ENCODE measurements at places on chromosomes 6 and 20.

DNA sequence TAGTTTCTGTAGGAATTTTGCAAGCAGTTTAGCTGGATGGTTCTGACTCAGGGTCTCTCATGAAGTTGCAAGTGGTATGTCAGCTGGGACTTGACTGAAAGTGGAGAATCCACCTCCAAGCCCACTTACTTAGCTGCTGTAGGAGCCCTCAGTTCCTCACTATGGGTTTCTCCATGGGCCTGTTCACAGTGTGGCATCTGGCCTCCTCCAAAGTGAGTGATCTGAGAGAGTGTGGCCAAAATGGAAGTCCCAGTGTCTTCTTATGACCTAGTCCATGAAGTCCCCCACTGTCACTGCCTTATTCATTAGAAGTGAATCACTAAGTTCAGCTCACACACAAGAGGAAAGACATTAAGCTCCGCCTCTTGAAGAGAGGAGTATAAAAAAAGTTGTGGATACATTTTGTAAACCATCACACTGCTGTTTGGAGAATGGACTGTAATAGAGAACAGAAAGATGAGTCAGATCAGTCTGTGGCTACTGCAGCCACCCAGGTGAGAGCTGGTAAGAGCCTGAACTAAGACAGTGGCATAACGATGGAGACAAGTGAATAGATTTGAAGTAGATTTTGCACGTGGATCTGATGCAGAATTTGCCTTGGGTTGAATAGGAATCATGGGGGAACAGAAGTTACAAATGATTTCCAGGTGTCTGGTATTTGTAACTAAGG is 4.9 kb upstream of the NELFCD start:
- DNase-seq = no peak

DNA sequence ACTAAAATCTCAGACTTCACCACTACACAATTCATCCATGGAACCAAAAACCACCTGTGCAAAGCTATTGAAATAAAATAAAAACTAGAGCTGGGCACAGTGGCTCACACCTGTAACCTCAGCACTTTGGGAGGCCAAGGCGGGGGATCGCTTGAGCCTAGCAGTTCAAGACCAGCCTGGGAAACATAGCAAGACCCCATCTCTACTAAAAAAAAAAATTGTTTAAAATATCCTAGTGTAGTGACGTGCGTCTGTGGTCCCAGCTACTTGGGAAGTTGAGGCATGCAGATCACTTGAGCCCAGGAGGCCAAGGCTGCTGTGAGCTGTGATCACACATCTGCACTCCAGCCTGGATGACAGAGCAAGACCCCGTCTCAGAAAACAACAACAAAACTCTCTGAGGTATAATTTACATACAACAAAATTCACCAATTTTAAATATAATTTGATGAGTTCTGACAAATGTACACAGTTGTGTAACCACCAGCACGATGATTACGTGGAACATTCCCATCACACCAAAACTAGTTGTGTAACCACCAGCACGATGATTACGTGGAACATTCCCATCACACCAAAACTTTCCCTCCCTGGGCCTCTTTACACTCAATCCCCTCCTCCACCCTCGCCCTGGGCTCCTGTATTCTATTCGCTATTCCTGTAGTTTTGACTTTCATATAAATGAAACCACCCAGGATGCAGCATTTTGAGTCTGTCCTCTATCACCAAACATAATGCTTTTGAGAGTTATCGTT is 107.5 kb downstream of the TAF4 start:
- no peak for DNase-seq

DNA sequence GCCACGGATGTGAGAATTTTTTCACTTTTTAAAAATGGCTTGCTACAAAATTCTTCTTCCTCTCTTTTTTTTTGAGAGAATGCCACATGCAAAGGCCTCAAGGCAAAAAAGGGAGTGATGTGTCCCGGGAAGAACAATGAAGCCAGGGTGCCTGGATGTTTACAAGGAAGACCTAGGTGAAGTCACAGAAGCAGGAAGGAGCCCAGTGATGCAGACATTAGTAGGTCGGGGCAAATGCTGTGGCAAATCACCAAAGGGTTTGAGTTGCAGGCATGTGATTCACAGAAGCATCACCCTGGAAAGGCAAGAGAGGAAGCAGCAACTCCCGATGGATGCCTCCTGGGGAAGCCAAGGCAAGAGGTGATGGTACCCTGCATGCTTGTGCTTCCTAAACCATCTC is 46.8 kb downstream of the FARS2 start:
- no peak for DNase-seq

- no peak for DNase-seq
Measured at GRCh38 chr6:28408076-28408802, 8.7 kb upstream of the ZSCAN12 start.

DNA sequence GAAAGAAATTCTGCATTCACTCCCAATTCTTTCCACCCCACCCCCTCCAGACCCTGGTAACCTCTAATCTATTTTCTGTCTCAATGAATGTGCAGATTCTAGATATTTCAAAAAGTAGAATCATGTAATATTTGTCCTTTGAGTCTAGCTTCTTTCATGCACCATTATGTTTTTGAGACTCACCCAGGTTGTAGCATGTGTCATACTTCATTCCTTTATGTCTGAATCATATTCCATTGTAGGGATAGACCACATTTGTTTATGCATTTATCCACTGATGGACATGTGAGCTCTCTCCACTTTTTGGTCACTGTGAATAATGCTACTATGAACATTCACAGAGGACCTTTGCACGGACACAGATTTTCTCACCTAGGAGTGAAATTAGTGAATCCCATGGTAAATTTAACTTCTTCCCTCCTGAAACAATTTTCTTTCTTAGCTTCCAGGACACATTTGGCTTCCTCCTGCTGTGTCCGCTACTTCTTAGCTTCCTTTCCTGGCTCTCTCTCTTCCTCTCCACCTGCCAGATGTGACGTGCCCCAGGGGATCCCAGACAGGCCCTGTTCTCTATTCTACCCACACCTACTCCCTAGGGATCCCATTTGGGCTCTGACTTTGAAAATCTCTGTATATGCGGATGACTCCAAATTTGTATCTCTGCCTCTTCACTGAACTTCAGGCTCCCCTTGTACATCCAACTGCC is 24.1 kb upstream of the ARFGEF2 start:
- no peak for DNase-seq

GRCh38 chr6:13474787-13475186 is 12.6 kb downstream of the GFOD1 start:
- DNase-seq = no peak

GRCh38 chr20:21270806-21271205 is 32.3 kb upstream of the XRN2 start:
- DNase-seq = no peak

- DNase-seq = no peak
Measured at GRCh38 chr6:22095836-22096235, 201.0 kb downstream of the PRL start.

DNA sequence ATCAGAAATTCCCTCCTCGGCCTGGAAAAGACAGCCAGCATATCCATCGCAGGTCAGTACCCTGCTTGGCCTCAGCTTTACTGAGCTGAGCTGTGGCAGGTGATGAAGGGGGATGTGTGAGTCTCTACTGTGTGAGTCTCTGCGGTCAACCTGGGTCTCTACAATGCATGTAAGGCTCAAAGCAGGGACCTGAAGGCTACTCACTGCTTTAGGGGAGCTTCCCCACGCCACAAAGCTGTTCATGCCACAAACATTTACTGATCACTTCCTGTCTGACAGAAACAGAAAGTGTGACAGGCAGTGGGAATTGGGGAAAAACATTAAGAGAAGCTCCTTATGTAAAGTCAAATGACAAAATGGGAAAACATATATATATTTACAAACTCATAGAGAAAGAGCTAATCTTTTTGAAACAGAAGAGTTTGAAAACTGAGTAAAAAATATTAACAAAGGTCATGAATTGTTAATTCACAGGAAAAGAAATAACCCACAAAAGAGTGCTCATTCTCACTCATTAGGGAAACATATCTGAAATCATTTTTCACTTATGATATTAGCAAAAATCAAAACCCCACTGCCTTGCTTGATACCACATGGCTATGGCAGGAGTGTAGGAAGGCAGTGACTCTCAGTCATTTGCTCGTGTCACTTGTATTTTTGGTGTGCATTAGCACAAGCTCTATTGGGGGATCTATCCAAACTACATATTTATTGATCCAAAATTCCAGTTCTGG is 5.8 kb downstream of the BTN3A3 start:
- no peak for DNase-seq

DNA sequence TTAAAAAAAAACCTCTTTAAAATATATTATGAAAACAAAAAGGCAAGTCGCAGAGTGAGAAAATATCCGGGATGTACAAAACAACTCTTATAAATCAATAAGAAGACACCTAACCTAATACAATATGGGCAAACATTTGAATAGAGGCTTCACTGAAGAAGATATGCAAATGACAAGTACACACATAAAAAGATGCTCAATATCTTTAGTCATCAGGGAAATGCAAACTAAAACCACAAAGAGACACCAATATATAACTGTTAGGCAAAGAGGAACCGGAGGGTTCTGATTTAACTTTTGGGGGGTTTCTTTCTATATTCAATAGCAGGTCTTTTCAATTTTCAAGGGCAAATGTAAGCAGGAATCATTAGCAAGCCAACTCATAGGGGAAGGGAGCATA is 480.7 kb upstream of the SPTLC3 start:
- no peak for DNase-seq

DNA sequence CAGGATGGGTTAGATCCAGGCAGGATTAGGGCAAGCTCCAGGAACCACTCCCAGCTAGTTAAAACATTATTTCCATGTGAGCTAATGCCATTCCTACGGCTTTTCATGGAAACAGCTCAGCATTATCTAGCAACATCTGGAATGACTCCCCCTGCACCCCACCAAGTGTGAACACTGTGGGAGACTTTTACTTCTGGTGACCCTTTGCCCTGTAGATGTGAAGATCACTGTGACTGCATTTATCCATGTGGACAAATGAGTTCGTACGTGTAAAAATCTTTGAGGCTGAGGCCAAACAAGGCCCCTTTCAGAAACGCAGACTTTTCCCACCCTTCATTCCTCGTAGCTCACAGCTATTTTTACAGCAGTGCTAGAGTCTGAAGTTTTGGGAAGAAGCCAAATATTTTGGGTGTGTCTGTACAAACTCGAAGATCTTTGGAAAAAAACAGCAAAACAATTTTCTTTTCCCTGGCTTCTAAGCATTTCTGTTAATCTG is 221.8 kb upstream of the SOX4 start:
- DNase-seq = no peak

- no peak for DNase-seq
Measured at GRCh38 chr6:1472643-1473042, 83.3 kb downstream of the FOXF2 start.

DNA sequence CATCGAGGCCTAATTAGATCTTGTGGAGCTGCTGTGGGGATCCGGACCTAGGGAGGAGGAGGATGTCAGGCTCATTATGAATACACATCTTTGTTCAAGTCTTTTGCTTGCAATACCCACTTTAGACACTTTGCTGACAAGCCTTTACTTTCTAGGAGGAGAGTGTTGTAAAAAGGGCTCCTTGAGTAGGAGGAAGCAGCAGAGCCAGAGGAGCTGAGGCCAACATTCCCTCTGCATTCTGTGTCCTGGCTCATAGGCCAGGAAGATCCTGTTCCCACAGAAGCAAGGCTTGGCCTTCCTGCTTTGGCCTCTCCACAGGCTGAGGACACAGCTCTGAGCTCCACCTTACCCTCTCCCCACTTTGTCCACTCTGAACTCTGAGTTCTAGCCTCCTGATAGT is 67.1 kb downstream of the TPD52L1 start:
- DNase-seq = no peak

GRCh38 chr6:99233219-99233618 is 116.3 kb downstream of the FAXC start:
- no peak for DNase-seq

GRCh38 chr20:35279040-35279439 is 1.1 kb upstream of the MMP24OS start:
- no peak for DNase-seq

- no peak for DNase-seq
Measured at GRCh38 chr6:163739408-163739725, 324.8 kb downstream of the QKI start.

GRCh38 chr20:2162125-2162822 is 60.6 kb downstream of the STK35 start:
- DNase-seq = no peak

- no peak for DNase-seq
Measured at GRCh38 chr20:62141397-62142251, 1.6 kb downstream of the PSMA7 start.

DNA sequence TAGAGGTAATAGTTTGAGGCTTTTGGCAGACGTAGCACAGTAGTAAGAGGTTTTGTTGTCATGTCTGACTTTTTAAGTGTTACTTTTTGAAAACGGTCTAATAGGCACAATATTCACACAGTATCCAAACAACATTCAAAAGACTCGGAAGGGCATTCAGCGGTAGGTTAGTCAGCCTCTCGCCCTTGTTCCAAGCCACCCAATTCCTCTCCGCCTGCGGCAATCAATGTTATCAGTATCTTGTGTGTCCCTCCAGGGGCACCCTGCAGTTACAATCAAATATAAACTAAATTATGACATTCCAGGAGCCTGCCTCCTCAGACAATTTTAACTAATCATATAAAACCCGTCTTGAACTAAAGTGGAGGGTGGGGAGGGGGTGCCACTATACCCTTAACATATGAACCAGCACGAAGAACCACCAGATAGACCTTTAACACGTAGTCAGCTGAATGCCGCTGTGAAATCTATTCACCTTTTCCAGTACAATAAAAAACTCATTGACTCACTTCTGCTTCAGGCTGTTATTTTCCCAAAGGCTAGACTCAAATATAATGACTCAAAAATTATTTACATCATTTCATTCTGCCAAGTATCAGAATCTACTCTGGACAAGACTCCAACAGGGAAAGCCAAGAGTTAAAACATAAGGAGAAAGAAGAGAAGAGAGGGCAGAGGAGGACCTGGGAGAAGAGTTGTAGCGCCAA is 1.6 kb downstream of the TENT5A start:
- DNase-seq = no peak

DNA sequence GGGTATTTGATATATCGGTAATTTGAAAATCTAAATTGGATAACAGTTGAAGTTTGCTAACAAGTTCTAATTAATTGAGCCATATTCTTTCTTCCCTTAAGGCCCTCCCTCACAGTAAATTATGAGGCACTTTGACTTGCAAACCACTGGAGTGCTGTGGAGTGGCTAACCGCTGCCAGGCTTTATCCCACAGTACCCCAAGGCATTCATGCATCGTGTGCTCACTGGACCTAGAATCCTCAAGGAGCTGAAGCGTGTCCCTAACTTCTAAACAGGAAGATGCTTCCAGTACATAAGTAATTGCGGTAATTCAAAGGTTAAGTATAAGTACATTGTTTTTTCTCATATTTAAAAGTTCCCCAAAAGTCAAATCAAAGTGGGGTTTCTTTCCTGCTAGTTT is 499.9 kb downstream of the TFAP2A start:
- no peak for DNase-seq

- DNase-seq = no peak
Measured at GRCh38 chr6:63864061-63864460, 228.5 kb downstream of the PHF3 start.

Measured in memory B cell (primary cell).